ENCODE measurements at places on chromosomes 5 and 9. TPM values are rescaled to one million over a fixed set of nuclear protein-coding genes. Genes with fewer than 3 reads are reported as not detected.

DNA sequence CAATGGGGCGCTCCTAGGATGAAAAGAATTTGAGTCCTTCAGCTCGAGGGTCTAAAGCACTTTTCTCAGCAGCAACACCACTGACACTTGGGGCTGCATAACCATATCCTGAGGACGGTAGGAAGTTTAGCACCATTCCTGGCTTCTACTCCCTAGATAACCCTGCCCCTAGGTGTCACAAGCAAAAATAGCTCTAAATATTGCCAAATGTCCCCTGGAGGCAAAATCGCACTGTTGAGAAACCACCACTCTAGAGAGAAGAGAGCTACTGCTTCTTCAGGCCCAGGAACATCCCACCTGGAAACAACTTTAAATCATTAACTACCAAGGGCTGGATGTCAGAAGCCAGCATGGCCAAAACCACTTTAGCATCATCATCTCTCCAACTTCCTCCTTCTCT lies 29.8 kb downstream of the MYO10 start:
- DNase-seq, result no peak
- H3K27me3 ChIP-seq, result no peaks in the 10 kb centered on the region
- no peak overlapping the region for H3K4me3 ChIP-seq

GRCh38 chr5:148791696-148792095 lies 34.7 kb upstream of the ADRB2 start:
- no peaks in the 10 kb centered on the region for H3K36me3 ChIP-seq
- DNase-seq, result no peak
- peaks cover 48% of the 10 kb centered on the region for H3K4me1 ChIP-seq
- peak overlapping the region; percentile 52 for H3K27ac ChIP-seq
- peaks cover 71% of the 10 kb centered on the region for H3K27me3 ChIP-seq
- peak overlapping the region; percentile 67 for H3K4me3 ChIP-seq

GRCh38 chr9:83986765-83987401 lies 6.3 kb downstream of the RMI1 start:
- no peaks in the 10 kb centered on the region for H3K27me3 ChIP-seq
- H3K36me3 ChIP-seq, result peaks cover 22% of the 10 kb centered on the region
- no peak for DNase-seq
- peaks cover 52% of the 10 kb centered on the region for H3K4me1 ChIP-seq
- peak overlapping the region; percentile 59 for H3K4me3 ChIP-seq
- H3K27ac ChIP-seq, result peak overlapping the region; percentile 51

DNA sequence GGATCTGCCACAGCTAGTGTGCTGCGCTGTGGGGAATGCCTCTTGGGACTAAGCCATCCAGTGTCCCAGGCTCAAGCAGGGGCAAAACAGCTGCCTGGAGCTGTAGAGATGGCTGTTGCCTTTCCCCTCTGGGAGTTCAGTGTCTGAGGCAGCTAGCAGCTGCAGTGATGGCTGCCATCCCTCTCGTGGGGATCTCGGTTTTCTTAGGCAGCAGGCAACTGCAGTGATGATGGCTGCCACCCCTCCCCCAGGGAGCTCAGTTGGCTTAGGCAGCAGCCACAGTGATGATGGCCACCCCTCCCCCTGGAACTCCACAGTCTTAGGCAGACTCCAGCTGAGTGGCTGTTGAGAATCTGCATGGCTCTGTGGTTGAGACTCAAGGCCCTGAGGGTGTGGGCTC lies 1389.2 kb upstream of the NUDT12 start:
- peaks cover 2% of the 10 kb centered on the region for H3K36me3 ChIP-seq
- DNase-seq, result no peak
- no peak overlapping the region for H3K4me3 ChIP-seq
- no peaks in the 10 kb centered on the region for H3K27me3 ChIP-seq
- no peak overlapping the region for H3K27ac ChIP-seq
- no peaks in the 10 kb centered on the region for H3K4me1 ChIP-seq

GRCh38 chr9:79570448-79571308 lies 1.1 kb upstream of the TLE4 start:
- peak overlapping the region; percentile 13 for H3K27ac ChIP-seq
- H3K4me1 ChIP-seq, result peaks cover 29% of the 10 kb centered on the region
- DNase-seq, result peak; percentile 64
- H3K36me3 ChIP-seq, result peaks cover 5% of the 10 kb centered on the region
- no peak overlapping the region for H3K4me3 ChIP-seq

Gene ANKRD34B
- not detected for total RNA-seq

Gene F2RL1
- 1.6 TPM for total RNA-seq

- H3K27me3 ChIP-seq, result no peaks in the 10 kb centered on the region
- no peak for DNase-seq
- H3K36me3 ChIP-seq, result no peaks in the 10 kb centered on the region
- no peak overlapping the region for H3K4me3 ChIP-seq
- H3K4me1 ChIP-seq, result peaks cover 7% of the 10 kb centered on the region
These were observed 45.3 kb downstream of the PLPP7 start for GRCh38 chr9:131334629-131335367.

GRCh38 chr5:2486373-2486772 lies 265.1 kb downstream of the IRX2 start:
- no peak overlapping the region for H3K27ac ChIP-seq
- DNase-seq, result no peak
- no peaks in the 10 kb centered on the region for H3K27me3 ChIP-seq

- H3K4me3 ChIP-seq, result peak overlapping the region; percentile 79
- peaks cover 64% of the 10 kb centered on the region for H3K27me3 ChIP-seq
- no peak overlapping the region for H3K27ac ChIP-seq
- no peak for DNase-seq
- H3K4me1 ChIP-seq, result peaks cover 12% of the 10 kb centered on the region
These were observed 11.9 kb downstream of the CNTFR start for GRCh38 chr9:34577400-34578240.

Gene LECT2
- not detected for total RNA-seq

DNA sequence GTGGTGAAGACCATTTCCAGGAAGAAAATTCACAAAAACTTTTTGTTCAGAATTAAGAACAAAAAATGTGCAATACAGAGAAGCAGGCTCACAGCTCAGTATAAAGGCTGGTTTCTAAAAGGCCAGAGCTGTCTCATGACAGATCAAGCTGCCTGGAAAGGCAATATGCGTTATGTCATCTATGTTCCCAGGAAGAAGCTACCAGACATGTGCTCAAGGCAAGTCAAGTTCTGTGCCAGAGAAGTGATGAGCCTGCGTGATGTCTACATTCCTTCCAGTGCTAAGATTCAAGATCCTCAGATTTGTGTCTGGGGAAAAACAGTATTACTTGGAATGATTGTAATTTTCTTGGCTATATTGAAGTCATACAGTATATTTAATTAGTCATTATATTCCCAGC lies 104.3 kb downstream of the PDE4D start:
- peaks cover 45% of the 10 kb centered on the region for H3K27me3 ChIP-seq
- no peak for DNase-seq
- peaks cover 51% of the 10 kb centered on the region for H3K4me1 ChIP-seq
- H3K36me3 ChIP-seq, result no peaks in the 10 kb centered on the region
- no peak overlapping the region for H3K4me3 ChIP-seq

GRCh38 chr5:151215546-151215880 lies 8.4 kb downstream of the CCDC69 start:
- H3K36me3 ChIP-seq, result no peaks in the 10 kb centered on the region
- DNase-seq, result no peak
- H3K4me3 ChIP-seq, result peak overlapping the region; percentile 96
- H3K27me3 ChIP-seq, result no peaks in the 10 kb centered on the region

DNA sequence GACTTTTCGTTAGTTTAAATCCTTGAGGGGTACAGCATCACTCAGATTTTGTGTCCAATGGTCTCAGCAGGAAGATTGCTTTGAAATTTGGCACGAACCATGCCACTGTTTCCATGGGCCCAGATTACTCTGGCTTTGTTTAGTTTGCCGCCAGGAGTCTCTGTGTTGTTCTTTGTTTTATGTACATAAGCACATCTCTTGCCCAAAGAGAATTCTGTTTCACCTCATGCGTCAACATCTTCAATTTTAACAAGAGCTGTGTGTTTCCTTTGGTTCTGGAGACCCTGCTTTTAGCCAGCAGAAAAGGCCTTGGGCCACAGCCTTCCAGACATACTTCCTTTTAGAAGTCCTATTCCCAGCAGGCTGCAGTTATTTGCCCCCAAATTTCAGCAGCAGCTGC lies 62.4 kb downstream of the TNPO1 start:
- peak overlapping the region; percentile 72 for H3K27ac ChIP-seq
- H3K4me3 ChIP-seq, result no peak overlapping the region
- H3K36me3 ChIP-seq, result peaks cover 7% of the 10 kb centered on the region

Gene CDC14B
- 11.7 TPM for total RNA-seq

Gene CNTFR
- not detected for total RNA-seq

DNA sequence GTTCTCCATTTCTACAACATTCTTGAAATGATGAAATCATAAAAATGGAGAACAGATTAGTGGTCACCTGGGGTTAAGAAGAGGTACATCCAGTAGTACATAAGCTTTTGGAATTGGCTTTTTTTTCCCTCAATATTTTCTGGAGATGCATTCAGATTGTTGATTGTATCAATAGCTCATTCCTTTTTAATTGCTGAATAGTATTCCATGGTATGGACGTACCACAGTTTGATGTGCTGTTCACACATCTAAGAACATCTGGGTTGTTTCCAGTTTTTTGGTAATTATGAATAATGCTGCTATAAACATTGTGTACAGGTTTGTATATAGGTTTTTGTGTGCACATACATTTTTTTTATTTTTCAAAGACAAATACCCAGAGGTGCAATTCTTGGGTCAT lies 130.0 kb downstream of the PPP2R2B start:
- H3K36me3 ChIP-seq, result no peaks in the 10 kb centered on the region
- H3K27me3 ChIP-seq, result no peaks in the 10 kb centered on the region
- no peak overlapping the region for H3K27ac ChIP-seq
- no peak overlapping the region for H3K4me3 ChIP-seq

- H3K27me3 ChIP-seq, result no peaks in the 10 kb centered on the region
- no peak overlapping the region for H3K27ac ChIP-seq
- peaks cover 5% of the 10 kb centered on the region for H3K36me3 ChIP-seq
- H3K4me3 ChIP-seq, result no peak overlapping the region
These were observed 544.7 kb upstream of the KLF4 start for GRCh38 chr9:108033976-108034964.

- no peak overlapping the region for H3K4me3 ChIP-seq
- no peaks in the 10 kb centered on the region for H3K4me1 ChIP-seq
- no peak overlapping the region for H3K27ac ChIP-seq
- H3K36me3 ChIP-seq, result no peaks in the 10 kb centered on the region
- no peak for DNase-seq
- H3K27me3 ChIP-seq, result peaks cover 45% of the 10 kb centered on the region
These were observed 121.0 kb downstream of the MEF2C start for GRCh38 chr5:88761939-88762338.

All from activated T-cell treated with anti-CD3 and anti-CD28 coated beads, Interleukin-2, amount 50 U/mL, for 72 hours (primary cell).